Jurkat, Clone E6-1 (cell line): ENCODE measurements at places on chromosomes 3 and 15.

GRCh38 chr15:27928386-27928785 is 170.7 kb downstream of the OCA2 start:
- no peak for DNase-seq

DNA sequence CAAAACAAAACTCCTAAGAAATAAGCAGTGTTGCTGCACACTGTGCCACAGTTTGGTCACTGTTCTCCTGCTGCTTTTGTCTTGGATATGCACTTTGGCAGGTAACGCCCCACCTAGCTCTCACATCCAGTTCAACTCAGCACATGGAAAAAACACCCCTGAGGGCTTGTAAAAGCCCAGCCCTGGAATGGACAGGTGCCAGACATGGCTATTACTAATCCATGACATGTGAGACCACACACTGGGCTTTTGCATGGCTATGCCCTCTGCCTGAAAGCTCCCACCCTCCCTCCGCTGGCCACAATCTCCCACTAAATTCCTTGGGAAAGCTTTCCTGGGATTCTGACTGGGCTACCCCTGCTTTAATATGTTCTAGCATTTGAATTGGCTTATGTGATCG is 24.7 kb upstream of the ZBED2 start:
- DNase-seq: no peak

GRCh38 chr3:115999001-115999585 is 375.8 kb downstream of the GAP43 start:
- DNase-seq: no peak

- DNase-seq: peak; percentile 19
Measured at GRCh38 chr3:40185029-40185695, 124.3 kb upstream of the EIF1B start.

GRCh38 chr3:57890874-57891273 is 117.3 kb upstream of the FLNB start:
- no peak for DNase-seq

DNA sequence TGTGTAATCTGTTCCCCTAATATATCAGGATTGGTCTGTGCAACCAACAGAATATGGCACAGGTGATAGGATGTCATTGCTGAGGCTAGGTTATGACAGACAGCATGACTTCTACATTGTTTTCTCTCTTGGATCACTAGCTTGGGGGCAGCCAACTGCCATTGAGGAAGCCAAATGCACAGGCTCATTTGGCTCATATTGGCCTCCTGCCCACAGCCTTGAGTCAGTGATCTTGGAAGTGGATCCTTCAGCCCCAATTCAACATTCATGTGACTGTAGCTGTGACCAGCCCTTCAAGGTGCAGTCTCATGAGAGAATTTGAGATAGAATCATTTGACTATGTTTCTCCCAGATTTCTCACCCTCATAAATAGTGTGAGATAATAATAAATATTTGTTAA is 675.6 kb downstream of the GRM7 start:
- no peak for DNase-seq

DNA sequence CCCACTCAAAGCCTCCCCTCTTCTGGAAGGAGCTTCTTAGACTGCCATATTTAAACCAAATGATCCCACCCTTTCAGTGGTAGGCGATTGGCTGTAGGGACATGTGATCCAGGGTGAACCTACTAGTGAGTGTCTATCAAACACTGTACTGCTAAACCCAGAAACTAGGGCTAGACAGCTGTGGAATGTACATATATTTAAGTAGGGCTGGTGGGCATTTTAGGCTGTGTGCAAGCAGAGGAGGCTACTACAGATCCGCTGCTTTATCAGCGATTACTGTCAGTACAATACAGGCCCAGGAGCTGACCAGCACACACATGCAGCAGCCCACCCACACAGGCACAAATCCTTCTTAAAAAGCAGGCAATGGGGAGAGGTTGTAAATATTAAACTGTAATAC is 15.4 kb upstream of the LARP6 start:
- DNase-seq: no peak

GRCh38 chr3:17806876-17807275 is 64.4 kb upstream of the TBC1D5 start:
- no peak for DNase-seq

DNA sequence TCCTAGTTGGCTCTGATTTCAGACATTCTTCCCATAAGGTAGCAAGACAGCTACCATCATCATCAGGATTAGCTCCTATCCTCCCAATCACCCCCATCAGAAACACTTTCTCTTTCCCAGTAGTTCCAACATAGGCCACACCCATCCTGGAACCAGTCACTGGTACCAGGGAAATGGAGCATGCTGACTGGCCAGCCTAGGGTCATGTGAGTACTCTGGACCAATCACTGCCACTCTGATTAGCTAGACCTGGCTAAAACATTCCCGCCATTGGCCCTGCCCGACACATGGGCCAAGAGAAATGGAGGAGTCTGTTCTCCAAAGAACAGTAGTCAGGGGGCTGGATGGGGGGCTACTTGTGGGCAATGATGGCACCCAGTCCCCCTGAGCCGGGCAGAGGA is 12.4 kb downstream of the EFCC1 start:
- DNase-seq: no peak

DNA sequence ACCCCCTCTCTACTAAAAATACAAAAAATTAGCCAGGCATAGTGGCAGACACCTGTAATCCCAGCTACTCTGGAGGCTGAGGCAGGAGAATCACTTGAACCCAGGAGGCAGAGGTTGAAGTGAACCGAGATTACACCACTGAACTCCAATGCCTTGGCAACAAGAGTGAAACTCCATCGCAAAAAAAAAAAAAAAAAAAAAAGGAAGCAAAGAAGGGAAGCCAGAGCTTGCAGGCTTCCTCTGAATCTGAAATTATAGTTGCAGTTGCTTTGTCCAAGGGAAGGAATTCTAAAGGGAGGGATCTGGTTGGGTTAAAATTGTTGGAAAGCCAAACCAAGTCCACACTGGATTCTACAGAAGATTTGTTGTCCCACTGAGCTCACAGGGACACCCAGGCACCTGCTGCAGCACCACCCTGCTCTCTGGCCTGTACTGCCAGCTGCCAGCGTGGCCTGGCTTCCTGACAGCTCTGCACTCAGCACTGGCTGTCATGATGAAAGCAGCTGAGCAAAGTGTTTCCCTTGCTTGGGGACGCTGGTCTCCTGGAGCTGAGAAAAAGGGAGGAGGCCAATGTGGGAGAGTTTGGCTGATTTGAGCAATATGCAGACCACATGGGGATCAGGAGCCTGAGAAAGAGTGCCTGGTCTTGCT is 88.8 kb upstream of the HES1 start:
- peak; percentile 8 for DNase-seq

DNA sequence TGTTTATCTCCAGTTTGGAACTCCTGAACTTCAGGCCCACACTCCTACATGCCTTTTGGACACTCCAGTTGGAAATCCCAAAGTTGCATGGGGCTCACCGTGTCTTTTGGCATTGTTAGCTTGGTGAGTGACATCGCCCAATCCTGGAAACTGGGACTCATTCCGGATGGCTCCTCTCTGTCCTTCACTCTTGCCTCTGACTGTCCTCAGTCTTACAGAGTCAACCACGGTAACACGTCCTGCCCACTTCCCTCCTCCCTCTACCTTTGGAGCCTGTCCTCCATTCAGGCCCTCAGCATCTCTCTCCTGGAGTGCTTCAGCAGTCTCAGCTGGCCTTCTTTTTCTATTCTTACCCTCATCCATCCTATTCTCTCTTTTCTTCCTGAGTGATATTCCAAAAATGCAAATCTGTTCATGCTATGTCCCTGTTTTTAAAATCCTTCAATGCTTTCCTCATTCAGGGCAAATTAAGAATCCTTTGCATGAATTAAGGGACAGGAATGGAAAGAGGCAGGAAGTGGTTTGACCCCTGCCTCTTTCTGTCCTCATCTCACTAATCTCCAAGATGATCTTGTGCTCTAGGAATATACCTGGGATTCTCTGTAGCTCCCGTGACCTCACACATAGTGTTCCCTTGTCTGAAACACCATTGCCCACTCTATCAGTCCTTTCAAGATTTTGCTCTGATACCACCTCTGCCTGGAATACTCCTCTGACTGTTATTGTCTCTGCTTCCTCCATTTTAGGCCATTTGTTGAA is 42.5 kb downstream of the LPP start:
- DNase-seq: no peak

DNA sequence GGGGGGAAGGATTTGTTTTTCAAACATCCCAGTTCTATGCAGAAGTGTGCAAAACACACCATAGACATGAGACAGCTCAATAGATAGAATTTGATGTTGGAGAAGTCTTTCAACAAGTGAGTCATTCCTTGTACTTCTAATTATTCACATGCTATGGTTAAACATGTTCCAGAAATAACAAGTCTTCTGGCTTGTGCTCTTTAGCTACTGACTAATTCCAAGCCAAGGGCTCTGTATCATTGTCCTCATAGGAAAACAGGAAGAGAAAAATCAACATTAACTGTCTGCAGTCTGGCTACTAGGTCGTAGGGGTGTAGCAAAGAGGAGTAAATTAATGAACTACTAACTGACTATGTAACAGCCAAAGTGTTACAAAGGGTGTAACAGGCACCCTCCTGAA is 25.8 kb downstream of the LDHAL6B start:
- no peak for DNase-seq

- peak; percentile 42 for DNase-seq
Measured at GRCh38 chr15:39629371-39629770, 48.5 kb downstream of the THBS1 start.

DNA sequence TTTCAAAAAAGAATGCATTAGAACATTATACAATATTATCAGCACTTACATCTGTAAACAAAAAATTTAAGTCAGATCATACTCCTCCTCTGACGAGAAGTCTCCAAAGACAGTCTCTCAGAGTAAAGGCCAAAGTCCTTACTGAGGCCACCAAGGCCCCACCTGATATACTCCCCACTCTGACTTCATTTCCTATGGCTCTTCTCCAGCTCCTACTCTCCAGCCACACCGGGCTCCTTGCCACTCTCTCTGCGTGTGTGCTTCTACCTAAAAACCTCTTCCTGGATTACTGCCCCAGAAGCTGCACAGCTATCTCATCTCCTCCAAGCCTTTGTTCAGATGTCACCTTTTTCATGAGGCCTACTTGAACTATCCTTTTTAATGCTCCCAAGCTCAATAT is 5.0 kb downstream of the DCP1A start:
- DNase-seq: no peak

GRCh38 chr3:195897853-195898415 is 10.4 kb downstream of the TNK2 start:
- DNase-seq: no peak

DNA sequence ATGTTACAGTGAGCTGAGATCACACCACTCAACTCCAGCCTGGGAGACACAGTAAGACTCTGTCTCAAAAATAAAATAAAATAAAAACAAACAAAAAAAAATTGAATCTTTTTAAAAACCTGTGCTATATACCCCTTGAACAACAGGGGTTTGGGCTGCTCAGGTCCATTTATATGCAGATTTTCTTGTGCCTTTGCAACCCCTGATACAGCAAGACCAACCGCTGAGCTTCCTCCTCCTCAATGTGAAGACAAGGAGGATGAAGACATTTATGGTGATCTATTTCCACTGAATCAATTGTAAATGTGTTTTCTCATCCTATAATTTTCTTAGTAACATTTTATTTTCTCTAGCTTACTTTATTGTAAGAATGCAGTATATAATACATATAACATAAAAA is 831.0 kb upstream of the ARPP21 start:
- no peak for DNase-seq

- no peak for DNase-seq
Measured at GRCh38 chr15:81481346-81481745, 107.3 kb upstream of the TMC3 start.

GRCh38 chr3:141737093-141737492 is 1.0 kb upstream of the RNF7 start:
- DNase-seq: no peak

DNA sequence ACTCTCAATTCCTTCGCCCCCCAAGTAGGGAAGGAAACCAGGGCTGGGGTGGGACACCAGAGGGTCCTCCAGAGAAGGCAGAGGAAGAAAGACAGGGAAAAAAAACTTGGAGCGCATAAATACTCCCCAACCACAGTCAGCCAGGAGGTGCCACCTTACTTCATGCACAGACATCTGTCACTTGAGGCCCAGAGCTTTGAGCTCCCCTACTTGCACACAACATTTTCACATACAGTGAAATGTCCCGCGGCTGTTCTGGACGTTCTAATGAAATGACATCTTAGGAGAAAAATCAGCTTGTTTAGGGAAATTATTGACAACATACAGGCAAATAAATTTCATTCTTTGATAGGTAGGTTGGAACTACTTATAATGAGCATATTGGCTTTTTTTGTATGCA is 113.0 kb downstream of the LIPC start:
- DNase-seq: no peak

DNA sequence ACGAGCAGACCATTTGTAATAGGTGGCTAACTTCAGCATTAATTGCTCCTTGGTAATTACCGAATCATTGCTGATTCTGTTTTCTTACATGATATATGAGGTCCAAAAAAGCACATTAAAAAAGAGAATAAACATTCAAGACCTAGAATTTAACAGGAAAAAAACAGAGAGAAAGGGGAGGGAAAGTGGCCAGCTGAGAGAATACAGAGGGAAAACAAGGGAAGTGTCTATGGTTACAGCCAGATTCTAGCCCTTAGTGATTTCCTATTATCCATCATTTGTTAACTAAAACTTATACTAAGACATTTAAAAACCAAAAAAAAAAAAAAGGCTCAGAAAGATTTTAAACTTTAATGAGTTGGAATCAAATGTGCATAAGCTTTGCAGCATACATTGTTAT is 168.7 kb downstream of the LRTM1 start:
- no peak for DNase-seq

DNA sequence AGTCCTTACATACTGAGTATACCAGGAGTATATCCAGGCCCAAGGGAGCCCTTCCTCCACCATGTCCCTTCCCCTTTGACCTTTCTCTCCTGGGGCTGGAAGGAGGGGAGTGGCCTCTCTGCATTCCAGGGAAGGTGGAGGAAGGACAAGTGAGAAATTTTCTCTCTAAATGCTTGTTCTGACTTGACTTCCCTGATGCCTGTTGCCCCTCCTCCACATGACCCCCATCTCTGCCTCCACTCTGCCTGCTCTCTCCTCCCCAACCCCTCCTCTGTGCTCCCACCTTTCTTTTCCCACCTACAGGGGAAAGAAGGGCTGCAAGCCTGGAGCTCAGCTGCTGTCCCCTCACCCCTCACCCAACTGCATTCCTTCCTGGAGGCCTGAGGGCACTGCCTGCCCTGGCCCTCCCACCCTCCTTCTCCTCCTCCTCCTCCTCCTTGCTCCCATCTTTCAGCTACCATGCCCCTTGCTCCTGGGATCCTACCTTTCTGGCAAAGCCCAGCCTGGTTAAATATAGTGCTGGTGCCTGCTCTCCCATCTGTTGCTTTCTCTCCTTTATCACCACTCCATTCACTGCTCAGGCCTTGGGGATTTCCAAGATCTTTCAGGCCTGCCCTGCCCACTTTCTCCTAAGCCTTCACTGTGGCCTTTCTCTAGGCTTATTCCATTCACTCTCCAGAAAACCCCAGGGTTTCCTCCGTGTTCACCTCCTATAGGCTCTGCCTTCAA is 8.5 kb upstream of the DAG1 start:
- no peak for DNase-seq

DNA sequence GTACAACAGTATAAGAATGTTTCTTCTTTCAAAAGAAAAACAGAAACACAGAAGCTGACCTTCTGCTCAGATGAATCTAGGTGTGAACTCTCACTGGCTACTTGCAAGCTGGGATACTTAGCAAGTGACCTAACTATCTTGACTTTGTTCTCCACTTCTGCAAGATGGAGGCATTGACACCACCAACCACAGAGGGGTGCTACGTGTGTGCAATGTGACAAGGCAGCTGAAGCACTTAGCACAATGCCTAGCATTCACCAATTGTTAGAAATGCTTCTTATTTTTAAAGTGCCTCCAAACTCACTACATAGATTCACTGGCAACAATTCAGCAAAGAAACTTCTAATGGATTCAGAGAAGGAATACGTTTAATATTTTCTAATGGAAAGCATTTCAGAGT is 331.4 kb upstream of the WNT5A start:
- no peak for DNase-seq
